ENCODE measurements at places on chromosomes 16 and 17.

- DNase-seq: no peak
These were observed 6.2 kb downstream of the PCGF2 start for GRCh38 chr17:38741921-38742410.

DNA sequence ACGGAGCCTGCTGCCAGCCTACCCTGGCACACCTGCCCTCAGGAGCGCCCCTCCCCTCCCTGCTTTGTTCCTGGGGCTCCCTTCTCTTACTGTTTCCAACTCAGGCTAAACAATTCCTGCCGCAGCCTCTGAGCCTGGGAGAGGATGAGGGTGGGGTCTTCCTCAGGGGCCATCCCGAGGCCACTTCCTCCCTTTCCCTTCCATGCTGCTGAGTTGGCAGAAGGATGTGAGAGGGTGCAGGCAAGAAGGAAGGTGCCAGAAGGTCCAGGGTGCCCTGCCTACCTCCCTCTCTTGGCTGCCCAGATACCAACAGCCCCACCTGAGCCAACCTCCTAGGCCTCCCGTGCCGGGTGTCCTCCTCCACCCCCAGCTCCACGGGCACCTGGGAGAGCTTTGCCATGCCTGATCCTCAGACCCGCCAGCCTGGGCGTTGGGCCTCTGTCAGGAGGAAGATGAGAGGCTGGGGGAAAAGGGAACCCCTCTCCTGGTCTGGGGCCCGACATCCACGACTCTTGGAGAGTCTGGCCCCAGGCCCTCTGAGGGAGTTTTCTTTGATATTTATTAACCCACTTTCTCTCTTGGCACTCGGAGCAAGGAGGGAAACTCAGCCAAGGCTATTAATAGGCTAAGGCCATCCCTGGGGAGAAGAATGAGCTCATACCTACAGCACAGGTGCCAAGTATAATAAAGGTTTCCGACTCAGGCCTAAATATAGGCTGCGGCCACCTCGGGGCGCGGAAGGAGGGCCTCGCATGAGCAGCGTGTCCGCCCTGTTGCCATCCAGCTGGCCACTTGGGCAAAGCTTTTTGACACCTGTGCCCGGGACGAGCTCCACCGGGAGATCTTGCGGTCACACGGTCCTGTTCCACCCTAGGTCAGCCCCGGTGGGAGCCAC, 232.0 kb downstream of the ENGASE start:
- DNase-seq: no peak

DNA sequence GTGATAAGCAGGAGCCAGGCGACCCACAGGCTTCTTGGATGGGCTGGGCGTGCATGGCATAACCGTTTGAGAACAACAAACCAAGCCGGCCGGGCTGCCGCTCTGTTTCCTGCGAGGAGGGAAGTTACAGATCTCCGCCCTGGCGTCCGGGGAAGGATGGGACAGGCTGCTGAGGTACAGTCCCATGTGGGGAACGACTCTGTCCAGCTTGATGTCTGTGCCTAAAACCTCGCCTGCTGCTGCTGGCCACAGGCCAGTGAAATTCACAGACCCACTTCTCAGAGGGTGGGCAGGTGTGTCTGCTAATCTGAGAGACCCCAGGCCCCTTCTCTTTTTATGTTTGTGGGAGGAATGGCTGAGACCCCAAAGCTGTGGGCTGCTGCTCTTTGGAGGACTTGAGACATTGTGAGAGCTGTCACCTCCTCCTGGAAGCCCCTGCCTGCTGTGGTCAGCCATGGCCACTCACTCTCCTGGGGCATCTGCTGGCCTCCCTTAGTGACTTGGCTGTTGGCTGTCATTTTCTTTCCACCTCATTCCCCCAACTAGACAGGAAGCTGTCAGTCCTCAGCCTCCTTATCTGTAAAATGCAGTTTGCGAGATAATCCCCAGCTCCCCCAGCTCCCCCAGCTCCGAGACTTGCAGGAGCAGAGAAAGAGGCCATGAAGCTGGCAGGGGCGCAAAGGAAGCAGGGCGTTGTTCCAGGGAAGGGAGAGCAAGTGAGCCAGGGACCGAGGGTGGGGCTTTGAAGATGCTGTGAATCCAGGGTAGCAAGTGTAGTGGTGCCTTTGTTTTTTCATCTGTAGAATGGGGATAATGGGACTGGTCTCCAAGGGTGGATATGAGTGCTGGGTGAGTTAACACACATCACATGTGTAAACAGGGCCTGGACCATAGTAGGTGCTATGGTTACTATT, 51.0 kb downstream of the CMIP start:
- DNase-seq: no peak

GRCh38 chr17:43698678-43699437, 37.1 kb upstream of the MEOX1 start:
- no peak for DNase-seq

- DNase-seq: no peak
These were observed 361.8 kb upstream of the CDH5 start for GRCh38 chr16:66004699-66005098.

DNA sequence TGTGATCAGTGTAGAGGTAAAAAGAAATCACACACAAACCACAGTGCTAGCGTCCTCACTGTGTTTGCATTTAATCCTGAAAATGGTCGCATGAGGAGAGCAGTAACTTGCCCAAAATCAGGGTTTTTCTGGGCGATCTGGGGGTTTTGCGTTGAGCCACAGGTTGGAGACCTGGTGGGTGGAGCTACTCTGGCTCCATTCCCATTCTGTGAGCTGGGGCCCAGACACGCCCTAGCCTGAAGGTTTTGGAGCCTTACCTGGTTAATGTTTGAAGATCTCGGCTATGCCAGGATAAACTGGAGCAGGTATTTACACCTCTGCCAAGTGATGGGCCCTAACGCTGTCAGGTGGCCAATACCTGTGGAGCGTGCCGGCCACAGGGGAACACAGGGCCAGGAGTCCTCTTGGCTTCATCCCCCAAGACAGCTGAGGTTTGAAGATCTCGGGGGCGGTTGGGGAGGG, 48.4 kb downstream of the MPRIP start:
- DNase-seq: no peak

- DNase-seq: no peak
These were observed 27.8 kb downstream of the CASKIN2 start for GRCh38 chr17:75487351-75488070.

GRCh38 chr17:30222721-30223175, 12.7 kb downstream of the SLC6A4 start:
- no peak for DNase-seq

GRCh38 chr16:56670620-56670934, 963 bp downstream of the MT1H start:
- DNase-seq: no peak

DNA sequence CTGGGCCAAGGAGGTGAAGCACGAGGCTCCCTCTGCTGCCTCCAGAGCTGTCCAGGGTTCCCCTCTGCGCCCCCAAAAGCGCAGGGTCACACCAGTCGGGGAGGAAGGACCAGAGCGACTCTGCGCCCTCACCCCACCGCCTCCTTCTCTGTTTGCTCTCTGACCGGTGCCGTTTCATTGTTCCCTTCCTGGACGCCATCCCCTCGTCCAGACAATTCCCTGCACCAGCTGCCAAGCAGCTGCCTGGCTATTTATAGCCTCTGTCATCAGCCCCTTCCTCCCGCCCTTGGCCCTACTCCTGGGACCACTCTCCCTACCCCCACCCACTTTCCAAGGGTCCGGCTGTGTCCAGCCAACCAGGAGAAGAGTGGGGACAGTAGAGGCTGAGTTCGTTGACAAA, 68.8 kb upstream of the CREBBP start:
- no peak for DNase-seq

DNA sequence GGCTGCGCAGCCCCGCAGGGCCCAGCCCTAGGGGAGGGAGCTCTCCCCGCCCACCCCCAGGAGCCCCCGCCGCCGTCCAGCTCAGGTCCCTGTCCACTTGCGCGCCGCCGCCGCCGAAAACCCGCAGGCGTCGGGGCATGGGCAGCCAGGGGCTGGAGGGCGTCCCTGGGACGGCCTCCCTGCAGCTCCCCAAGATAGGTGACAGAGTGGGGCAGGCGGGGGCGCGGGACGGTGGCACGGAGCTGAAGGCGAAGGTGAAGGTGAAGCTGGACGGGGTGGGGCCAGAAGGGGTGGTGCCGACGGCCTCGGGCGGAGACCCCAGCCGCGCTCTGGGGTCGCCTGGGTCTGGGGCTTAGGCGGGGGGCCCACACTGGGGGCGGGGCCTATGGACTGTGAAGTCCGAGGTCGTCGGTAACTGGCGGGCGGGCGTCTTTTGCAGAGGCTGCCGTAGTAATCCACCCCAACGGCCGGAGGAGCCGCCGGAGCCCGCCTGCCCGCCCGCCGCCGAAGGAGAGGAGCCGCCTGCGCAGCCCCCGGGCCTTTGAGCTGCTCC, 27.2 kb downstream of the SREBF1 start:
- no peak for DNase-seq

GRCh38 chr16:12532871-12533610, 270.6 kb downstream of the CPPED1 start:
- DNase-seq: no peak

GRCh38 chr16:67014634-67015312, 14.2 kb upstream of the CBFB start:
- no peak for DNase-seq

- no peak for DNase-seq
These were observed 17.9 kb downstream of the SLC39A11 start for GRCh38 chr17:73074566-73074965.

GRCh38 chr16:50575743-50576142, 27.5 kb downstream of the NKD1 start:
- no peak for DNase-seq

DNA sequence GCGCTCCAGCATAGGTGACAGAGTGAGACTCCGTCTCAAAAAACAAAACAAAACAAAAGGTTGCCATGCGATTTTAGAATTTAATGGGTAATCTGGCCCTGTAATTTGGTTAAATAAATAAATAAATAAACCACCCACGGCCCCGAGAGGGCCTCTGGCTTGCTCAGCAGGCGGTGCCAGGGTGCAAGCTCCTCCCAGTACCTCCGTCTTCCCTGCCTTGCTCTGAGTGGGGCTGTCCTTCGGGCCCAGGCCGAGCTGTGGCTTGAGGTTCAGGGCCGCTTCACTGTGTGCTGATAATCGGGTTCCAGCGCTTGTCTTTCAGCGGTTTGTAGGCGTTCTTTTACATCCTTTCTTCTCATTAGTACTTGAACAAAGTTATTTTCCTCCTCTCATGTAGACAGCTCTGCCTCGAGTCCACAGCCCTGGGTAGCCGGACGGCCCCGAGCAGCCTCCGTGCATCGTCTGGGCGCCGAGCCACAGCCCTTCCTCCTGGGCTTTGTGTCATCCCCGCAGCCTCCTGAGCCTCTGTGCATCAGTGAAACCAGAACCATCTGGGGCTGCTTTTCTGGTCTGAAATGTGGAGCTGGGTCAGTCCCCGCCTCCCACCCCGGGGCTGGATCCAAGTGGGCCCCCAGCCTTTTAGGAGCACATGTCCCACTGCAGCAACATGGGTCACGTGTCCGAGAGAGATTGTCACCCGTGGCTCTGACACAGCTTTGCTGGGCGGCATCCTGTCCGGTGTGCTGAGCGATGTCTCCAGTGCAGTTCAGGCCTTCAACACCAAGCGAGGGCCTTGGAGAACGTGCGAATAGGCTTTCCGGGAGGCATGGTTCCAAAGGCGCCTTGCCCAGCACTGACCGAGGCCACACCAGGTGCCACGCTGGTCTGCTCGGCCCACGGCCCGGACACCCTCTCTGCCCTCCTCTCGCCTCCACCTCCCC, 157.4 kb upstream of the CHMP6 start:
- DNase-seq: no peak

- DNase-seq: no peak
These were observed 396.7 kb upstream of the MAF start for GRCh38 chr16:79997257-79997656.

DNA sequence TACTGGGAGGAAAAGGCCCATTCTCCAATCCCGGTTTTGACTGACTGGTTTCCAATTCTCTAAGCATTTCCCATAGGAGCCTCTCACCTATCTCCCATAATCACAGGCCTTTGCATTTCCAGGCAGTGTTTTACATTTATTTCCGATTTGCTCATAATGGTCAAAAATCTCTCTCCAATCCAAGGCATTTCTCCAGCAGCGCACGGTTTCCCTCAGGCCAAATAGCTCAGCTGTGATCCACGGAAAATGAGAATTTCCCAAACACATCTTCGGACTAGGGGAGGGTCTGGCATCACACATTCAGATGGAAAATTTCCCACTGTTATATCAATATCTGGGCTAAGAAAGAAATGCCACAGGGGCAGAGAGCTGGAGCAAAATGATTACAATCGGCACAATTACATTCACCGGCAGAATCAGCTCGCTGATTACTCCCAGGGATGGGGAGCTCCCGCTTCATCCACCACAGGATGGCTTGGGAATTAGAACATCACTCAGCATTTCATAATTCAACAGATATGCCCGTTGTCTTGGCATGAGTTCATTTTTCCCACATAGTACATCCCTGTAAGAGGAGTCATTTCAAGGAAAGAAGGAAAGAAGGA, 6.7 kb downstream of the PIPOX start:
- DNase-seq: no peak

DNA sequence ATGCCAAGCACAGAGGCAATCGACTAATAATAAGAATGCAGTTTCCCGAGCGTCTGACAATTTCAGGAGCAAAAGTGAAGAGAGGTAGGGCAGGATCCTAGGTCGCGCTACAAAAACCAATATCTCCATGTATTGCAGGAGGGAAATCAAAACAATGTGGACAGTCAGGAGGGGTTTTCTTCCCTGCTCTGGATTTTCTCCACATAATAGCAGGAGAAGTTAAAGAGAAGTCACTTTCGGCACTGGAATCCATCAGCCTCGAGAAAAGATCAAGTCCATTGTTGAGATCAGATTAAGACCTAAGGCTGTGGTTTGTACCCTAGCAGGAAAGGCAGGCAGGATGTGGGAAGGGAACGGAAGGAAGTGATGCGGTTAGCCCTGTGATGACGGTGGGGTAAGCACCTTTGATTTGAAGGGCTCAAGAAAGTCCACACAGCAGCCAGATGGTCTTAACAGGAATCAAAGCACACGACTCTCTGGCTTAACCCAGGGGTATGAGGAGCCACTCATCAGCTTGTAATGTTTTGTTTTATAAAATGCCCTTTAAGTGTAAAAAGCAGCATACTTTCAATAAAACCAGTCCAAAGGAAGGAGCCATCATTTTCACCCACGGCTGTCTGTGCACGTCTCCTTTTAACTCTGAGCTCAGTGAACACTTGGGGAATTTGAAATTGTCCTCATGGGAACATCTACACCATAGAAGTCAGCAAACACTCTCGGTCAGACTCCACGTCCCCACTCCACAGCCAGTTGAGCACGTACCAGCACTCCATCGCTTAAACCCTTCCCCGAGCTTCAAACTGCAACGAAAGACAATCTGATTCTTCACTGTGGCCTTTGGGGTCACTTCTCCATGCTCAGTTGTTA, 15.8 kb upstream of the AKTIP start:
- no peak for DNase-seq

GRCh38 chr16:29727452-29727851, 18.3 kb downstream of the C16orf54 start:
- no peak for DNase-seq

- DNase-seq: no peak
These were observed 162.2 kb downstream of the CDH13 start for GRCh38 chr16:82788919-82789318.
